ENCODE measurements at places on chromosomes 11 and 22.
A peak's percentile ranks its signal among the peaks of the same experiment; 100 is the strongest.

- no peak for DNase-seq
Observed at GRCh38 chr11:130515829-130516553, 67.5 kb downstream of the ADAMTS15 start.

DNA sequence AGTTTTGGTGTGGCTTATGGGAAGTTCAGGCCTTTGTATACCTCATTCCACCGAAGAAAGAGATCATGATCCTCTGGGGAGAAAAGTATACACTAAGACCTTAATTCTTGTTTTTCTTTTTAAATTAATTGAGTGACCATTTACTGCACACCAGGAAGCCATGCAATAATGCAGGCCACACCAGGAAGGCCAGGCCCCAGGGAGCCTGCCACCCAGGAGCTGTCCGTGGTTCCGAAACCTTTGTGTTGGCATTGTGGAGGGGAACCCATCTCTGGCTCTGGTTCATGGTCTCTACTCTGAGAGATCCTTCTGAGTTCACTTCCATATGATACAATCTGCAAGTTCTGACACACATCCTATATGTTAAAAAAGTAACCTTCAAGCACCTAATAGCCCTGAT, 291.8 kb downstream of the MIAT start:
- DNase-seq: no peak

- DNase-seq: no peak
Observed at GRCh38 chr11:108218912-108219783, 3.3 kb downstream of the NPAT start.

GRCh38 chr22:24803064-24803542, 2.9 kb upstream of the SGSM1 start:
- DNase-seq: no peak

GRCh38 chr22:37549704-37550059, 10.6 kb upstream of the CDC42EP1 start:
- no peak for DNase-seq

DNA sequence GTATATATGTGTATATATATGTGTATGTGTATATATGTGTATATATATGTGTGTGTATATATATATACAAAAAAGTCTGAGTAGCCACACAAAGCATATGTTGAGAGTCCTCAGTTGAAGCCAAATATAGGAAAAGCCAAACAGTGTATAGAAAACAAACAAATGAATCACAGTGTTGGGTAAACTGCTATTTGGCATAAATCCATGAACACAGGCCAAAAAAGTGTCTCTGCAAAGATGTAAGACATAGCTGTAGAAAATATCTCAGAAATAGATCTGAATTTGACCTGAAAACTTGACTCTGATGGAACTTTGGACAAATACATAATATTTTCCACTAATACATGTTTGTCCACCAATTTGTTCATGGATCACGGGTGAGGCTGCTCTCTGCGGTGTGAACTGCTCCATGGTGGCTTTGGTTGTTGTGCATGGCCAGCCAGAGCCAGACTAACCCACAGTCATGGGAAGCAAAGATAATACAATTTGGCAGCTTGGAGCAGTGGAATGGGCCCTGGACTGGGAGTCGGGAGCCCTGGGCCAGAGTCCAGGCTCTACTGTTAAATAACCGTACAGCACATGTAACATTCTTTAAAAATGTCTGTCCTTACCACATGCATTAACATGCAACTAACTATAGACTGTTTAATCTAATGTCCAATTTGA, 76.9 kb upstream of the EED start:
- DNase-seq: no peak

- DNase-seq: no peak
Observed at GRCh38 chr11:30801357-30801756, 215.2 kb upstream of the MPPED2 start.

DNA sequence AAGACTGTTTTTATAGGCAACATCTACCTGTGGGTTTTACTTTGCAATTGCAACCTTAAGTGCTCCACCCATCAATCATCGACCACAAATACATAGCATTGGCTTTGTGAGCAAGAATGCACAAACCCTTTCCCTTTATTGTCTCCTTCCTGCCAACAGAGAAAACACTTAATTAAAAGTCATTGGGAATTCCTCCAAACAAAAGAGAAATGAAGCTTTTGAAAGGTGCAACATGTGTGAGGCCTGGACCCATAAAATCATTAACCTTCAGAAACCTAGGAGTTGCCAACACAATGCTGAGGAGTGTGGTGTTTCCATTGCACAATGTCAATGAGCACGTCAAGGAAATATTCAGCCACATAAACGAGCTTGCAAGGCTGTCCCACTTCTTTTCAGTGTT, 223.2 kb downstream of the BLID start:
- DNase-seq: no peak

DNA sequence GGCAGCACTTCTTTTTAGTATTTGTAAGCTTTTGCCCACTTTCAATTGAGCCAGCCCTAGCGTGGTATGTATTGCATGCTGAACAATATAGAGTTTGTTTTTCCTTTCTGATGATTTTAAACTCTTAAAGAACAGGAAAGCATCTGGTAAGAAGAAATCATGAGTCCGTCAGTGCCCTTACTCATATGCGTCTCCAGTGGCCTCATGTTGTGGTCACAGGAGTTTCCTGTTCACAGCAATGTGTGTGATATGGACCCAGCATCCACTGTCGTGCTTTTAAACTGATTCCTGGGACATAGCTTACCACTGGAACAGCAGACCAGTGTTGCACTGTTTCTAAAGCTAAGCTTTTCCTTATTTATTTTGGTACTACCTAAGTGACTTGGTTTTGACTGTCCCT, 40.1 kb downstream of the BID start:
- DNase-seq: no peak

DNA sequence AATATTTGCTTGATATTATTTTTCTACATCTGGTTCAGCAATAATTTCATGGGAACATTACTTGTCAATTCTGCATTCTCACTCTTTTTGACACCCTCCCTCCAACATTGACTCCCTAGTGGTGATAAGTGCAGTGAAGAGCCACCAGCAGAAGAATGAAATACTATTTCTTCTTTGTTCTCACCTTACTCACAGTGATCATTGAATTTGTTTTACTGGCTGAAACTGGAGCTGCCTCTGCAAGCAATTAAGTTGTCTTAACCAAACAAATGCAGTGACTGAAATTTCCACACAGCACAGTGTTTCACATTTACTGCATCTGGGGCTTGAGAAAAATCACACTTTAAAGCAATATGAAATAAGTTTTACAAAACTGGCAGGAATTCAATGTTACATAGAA, 189.8 kb downstream of the JRKL start:
- no peak for DNase-seq

DNA sequence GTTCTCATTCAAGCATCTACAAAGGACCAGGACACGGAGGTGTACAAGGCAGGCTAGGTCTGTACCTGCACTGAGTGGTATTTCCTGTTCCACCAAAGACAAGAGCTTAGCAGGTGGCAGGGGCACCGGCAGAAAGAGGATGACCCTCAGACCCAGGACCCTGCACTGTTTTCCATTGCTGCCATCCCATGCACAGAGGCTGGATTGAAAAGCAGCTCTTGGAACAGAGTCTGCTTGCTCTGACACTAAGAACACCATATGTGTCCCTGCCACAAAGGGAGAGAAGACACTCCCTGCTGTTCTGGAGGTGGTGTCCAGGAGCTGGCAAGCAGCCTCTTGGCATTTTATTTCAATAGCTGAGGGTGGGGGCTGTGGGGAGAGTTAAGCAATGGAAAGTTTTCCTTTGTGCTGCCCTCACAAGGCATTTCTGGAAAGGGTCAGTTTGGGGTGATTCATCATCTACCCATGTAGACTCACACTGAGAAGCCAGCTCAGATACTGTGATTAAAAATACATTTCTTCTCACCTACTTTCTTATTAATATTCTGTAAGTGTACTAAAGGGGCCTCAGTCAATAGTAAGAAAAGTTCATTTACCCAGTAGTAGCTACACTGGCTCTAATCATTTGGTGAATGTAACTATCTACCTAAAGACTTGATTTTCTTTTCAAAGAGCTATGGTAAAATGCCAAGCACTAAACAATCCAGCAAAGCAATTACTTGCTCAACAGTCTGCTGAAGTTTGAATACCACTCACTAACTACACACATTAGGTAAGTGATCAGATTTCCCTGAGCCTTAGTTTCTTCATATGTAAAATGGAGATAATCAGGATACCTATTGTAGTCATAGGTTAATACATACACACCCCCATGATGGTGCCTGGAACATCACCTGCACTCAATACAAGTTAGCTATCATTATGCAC, 55.2 kb downstream of the SLC1A2 start:
- peak; percentile 54 for DNase-seq

DNA sequence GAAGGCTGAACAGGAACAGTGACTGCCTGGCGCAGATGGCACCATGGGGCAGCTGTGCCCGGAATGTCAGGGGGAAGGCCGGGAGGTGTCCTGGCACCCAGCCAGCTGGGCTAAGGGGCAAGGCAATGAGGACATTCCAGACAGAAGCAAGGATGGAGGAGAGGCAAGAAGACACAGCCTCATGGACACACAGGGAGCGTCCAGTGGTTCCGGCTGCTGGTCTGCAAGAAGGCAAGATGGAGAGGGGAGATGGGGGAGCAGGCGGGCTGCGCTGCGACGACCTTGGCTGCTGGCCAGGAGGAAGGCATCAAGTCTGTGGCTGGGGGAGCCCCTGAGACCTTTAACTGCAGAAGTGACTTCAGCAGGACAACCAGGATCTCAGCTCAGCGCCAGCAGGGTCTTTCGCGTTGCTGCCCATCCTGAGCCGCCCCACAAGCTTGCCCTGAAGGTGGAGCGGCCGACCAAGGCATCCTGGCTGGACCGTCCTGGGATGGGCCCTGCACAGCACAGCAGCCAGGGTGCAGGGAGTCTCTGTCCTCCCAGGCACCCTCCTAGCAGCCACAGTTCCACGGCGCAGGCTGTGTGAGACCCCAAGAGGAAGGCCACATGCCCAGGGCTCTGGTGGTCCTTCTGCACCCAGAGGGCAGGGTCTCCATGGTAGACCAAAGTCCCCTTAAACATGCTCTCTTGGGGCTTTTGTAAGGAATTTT, 531.7 kb downstream of the BRD1 start:
- DNase-seq: no peak

DNA sequence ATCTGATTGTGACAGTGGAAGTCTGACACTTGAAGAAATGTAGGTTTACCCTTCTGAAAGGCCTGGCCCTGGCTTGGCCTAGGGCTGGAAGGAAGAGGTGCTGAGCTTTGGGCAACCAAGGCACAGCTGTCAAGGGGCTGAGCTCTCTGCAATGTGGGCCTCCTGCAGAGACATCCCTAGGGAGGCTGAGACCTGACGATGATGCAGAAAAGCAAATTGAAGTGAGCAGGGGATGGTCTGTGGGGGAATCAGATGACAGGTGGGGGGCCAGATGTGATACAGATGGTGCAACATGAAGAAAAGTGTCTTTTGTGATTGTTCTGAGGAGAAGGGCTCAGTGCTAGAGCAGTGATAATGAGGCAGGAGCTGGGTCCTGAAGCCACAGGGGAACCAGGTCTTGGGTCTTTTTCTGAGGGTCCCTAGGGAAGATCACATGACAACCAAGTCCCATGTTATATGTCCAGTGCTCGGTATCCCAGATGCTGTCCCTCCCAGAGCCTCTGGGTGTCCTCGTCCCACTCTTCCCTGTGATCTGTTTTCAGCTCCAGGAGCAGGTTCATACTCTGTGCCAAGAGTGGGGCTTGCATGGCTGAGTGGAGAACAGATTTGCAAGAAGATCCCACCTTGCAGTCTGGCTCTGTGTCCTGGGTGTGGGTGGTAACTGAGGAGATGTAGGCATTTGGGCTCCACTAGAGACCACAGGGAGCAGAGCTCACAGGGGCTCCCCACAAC, 79.9 kb upstream of the VPREB1 start:
- DNase-seq: no peak

DNA sequence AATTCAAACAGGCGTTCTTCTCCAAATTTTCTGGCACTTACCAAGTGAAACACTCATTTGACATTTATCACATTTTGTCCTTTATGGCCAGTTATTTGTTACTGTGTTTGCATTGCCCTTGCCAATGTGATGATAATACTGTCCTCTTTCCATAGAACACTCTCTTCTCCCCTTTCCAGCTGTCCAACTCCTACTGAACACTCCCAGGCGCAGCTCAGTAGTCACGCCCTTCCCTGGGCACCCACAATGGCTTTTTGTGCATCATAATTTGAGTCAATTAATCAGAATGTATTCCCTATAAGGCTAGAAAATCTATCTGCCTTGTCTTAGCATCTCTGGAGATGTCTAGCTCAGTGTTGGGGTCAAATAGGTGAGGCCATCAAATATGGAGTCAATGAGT, 21.2 kb upstream of the B3GAT1 start:
- DNase-seq: no peak

DNA sequence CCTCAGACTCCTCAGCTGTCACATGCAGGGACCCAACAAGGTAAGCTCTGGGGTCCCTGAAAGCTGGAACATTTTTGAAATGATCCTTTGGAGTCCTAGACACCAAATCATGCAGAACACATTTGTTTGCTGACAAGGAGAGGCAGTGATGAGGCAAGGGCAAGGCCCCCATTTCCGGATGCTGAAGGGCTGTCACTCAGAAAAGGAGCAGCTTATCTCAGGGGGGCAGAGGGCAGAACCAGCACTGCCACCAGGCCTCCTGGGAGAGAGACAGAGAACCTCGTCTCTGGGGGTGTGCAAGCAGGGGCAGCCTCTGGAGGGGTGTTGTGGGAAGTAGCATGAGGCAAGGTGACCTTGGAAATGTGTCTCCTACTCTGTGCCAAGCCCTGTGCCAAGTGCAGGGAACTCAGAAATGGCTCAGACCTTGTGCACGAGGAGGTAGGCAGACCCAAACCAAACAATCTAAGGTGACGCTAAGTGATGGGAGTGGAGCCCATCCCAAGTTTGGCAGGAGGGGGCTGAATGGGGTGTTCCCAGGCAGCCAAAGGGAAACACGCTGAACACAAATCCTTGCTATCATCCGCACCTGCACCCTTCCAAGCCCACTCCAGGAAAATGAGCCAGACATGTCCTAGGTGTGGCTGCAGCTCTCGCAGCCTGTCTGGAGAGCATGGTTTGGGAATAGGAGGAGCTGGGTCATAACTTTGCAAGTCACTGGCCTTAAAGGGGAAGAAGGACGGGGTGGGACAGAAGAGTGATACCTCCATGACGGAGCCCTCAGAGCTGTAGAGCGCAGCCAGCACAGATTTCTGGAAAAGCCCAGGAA, 94.2 kb downstream of the PDE2A start:
- no peak for DNase-seq

GRCh38 chr11:76794371-76795289, 11.5 kb downstream of the TSKU start:
- no peak for DNase-seq

GRCh38 chr11:111911563-111912401, at the start of gene CRYAB:
Gene CRYAB (minus strand): TSS chr11:111911770. CDS start chr11:111911724, 46 bp downstream.
- peak; percentile 87 for DNase-seq
